ENCODE measurements at places on chromosomes 7 and 10.

GRCh38 chr7:142299237-142299781, 41.5 kb upstream of the PRSS58 start:
- no peak for DNase-seq

DNA sequence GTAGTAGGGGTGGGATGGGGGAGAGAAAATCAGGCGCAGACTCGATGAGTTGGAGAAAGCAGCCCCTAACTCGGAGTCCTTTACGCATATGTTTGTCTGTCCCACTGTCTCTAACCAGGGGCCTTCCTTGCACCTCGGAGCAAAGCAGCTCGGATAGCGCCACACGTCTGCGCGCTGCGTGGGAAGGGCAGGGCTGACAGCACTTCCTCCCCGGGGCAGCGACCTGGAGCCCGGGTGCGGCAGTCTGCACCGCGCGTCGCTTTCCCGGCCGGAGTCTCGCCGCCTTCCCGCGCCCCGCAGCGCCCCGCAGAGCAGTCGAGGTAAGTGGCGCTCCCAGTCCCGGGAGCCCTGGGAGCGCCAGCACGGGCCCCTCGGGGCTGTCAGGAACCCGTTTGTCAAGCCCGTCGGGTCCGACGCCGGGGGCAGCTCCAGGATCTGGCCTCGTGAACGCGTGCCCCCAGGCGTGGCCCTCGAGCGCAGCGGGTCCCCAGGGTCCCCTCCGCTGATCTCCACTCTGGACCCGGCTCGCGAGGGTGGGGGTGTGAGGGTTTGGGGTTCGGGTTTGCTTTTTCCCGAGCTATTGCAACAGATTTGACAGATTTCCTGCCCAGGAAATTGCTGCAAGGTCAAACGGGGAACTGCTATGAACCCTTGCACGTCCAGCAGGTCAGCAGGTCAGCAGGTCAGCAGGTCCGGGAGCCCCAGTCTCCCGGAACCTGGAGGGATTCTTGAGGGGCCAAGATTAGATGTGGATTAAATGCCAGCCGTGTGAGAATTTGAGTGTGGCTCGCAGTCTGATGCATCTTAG, 597 bp downstream of the APBB1IP start:
- DNase-seq: peak; percentile 72

DNA sequence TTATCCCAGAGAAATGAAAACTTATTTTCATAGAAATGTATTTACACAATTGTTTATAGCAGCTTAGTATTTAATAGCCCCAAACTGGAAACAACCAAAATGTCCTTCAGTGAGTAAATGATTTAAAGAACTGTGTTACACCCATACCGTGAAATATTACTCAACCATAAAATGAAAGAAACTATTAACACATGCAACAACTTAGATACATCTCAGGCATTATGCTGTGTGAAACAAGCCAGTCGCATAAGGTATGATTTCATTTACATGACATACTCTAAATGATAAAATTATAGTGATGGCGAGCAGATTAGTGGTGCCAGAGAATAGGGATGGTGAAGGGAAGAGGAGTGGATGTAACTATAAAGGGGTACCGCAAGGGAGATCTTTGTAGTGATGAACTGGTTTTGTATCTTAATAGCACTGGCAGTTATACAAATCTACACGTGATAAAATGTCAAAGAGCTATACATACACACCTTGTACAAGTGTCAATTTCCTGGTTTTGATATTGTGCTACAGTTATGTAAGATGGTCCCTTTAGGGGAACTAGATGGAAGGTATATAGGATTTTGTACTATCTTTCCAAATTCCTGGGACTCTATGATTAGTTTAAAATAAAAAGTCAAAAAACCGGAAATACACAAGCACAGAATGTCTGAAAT, 40.5 kb downstream of the MACC1 start:
- no peak for DNase-seq

- DNase-seq: no peak
Observed at GRCh38 chr10:132832186-132832969, 46.4 kb upstream of the NKX6-2 start.

DNA sequence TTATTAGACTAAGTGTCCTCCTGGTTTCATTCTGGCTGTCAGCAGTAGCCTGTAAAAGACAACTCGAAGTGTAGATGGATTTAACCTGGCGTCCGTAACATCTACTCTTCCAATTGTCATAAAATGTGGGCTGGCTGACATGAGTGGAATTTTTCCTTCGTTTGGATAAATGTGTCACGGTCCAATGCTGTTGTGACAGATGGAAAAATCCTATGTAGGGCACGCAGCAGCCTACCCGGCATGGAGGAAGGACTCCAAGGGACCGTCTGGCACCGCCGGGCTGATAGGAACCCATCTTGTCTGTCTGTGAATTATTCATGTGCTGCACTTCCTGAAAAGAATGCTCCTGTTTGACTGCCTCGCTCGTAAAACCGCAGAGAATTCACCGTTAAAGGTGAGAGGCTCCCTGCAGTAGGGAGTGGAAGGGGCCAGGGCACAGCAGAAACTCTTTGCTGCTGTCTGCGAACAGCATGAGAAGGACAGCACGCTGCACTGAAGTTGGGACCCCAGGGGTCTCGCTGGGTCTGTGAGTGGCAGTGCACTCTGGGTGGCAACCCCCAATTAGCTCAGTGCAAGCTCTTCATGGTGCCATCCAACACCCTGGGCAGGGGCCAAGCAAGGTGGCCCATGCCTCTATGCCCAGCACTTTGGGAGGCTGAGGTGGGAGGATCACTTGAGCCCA, 1.6 kb upstream of the ORAI2 start:
- DNase-seq: no peak

DNA sequence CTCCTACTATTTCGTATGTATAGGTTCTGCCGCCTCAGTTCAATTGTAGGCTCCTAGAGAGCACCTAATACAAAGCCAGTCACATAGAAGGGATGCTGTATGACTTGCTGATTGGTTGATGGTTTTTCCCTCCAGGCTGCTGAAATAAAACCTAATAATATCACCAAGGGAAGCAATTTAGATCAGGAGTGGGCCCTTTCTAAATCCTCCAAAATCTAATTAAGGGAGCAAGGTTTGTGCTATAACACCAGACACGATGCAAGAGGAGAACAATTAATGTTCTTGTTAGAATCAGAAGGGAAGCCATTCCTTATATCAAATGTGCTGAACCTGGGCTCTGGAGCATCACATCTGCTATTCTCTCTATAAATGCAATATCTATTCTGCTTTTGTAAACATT, 42.0 kb upstream of the SLC13A1 start:
- DNase-seq: no peak

- DNase-seq: no peak
Observed at GRCh38 chr10:63573068-63573697, 52.0 kb downstream of the REEP3 start.

DNA sequence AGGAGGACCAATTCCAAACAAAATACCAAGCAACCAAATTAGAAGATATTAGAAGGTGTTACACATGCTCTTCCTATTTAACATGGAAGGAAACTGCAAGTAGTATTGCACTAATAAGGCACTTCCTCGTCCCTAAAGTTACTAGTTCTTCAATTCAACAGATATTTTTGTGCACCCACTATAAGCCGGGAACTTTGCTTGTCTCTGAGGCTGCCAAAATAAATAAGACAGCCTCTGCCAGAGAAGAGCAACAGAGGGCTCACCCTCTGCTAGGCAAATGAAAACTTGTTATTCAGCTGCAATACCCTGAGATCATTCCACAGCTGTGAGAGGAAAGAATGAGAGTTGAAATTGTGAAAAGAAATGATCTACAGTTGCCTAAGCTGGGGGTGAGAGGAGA, 37.4 kb upstream of the GSAP start:
- no peak for DNase-seq

DNA sequence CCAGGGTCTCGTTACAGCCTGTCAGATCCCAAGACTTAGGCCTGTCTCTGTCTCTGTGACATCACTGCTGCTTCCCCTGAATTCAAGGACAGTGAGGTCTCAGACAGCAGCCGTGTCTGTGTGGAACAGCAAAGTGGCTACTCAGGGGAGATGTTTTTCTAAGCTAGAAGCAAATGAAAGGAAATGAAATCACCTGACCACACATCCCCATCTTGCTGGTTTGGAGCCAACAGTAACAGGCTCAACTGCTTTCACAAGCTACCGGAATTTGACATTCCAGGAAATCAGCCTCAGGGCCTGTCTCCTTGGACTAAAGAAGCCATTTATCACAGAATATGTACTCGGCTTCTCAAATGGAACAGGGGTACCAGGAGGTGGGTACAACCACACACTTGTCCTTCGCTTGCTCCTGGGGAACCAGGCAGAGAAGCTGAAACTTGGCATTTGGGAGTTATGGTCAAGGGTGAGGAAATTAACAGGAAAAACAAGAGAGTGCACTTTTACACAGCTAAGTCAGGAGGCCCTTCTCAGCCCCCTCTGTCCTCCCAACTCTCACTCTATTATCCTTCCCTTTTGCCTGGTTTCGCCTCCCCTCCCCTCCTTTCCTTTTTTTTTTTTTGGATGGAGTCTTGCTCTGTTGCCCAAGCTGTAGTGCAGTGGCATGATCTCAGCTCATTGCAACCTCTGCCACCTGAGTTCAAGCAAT, 73.2 kb downstream of the SPDYE5 start:
- no peak for DNase-seq

GRCh38 chr10:30534465-30535144, 94.9 kb downstream of the LYZL2 start:
- DNase-seq: peak; percentile 64

DNA sequence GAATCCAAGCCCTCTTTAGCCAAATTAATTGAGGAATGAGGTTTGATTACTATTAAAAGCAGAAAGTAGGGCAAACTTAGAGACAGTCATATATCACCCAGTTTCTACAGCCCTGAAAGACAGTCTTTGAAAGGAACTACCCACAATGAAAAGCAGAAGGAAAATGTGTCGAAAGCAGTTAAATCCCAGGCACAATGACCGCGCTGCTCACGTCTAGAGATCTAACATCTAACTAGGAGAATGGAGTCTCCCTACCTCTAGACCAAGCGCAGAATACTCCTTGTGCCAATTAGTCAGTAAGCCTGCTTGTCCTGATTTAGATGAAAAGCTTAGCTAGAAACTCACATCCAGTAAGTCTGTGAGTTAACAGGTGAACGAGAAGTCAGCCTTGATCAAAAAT, 350.0 kb downstream of the FGFR2 start:
- no peak for DNase-seq

DNA sequence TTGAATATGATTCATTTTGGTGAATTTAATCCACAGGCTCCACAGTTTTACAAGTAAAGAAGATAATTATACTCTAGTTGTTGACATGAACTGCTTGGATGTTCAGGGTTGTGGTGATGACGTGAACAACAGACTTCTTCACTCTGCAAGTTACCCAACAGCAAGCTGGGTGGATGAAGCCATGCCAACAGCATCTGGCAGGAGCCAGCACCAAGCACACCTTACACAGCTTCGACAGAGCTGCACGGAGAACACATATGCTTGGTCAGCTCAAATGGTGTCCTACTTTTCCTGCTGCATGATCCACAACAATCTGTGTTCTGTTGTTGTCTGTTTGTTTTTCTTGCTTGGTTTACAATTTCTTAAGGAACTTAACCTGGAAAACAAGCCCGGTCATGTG, 9.8 kb downstream of the NOD1 start:
- no peak for DNase-seq

GRCh38 chr7:79185605-79186004, 267.9 kb downstream of the MAGI2 start:
- no peak for DNase-seq

DNA sequence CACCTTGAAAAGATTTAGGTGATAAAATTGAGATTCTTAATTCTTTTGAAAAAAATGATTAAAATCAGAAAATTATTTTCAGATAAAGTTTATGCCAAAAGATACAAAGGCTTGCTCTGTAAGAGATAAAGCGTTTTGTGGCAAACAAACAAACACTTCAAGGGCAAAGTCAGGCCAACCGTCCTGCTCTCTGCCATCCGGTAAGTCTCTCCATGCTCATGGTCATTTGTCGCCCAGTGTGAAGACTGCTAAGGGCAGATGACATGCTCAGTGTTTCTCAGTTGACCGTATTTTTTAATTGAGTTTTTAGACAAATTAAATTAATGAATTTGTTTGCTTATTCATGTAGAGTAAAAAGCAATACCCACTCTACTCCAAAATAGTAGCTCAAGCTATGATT, 60.0 kb downstream of the PTPRE start:
- no peak for DNase-seq

- DNase-seq: no peak
Observed at GRCh38 chr7:76346778-76347177, 12.0 kb downstream of the YWHAG start.

- no peak for DNase-seq
Observed at GRCh38 chr10:6885284-6885683, 305.2 kb upstream of the PRKCQ start.

GRCh38 chr7:140074780-140075179, 12.0 kb upstream of the PARP12 start:
- DNase-seq: no peak

GRCh38 chr7:69946901-69947300, 348.6 kb downstream of the AUTS2 start:
- no peak for DNase-seq

- no peak for DNase-seq
Observed at GRCh38 chr10:35215107-35215506, 88.5 kb downstream of the CREM start.

DNA sequence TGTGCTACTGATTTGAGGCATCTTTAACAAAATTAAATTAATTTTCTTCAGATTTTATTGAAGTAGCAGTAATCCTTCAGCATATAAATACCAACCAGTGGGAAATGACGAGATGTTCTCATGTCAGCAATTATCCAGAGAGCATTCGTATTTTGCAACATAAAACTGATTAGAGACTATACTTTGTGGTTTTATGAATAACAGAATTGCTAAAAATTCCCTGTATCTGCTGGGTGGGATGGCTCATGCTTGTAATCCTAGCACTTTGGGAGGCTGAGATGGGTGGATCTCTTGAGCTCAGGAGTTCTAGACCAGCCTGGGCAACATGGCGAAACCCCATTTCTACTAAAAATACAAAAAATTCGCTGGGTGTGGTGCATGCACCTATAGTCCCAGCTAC, 56.9 kb downstream of the ATAD1 start:
- DNase-seq: no peak

- no peak for DNase-seq
Observed at GRCh38 chr10:121854809-121855445, 72.9 kb downstream of the ATE1 start.

- no peak for DNase-seq
Observed at GRCh38 chr10:86261941-86262687, 104.5 kb downstream of the GRID1 start.

DNA sequence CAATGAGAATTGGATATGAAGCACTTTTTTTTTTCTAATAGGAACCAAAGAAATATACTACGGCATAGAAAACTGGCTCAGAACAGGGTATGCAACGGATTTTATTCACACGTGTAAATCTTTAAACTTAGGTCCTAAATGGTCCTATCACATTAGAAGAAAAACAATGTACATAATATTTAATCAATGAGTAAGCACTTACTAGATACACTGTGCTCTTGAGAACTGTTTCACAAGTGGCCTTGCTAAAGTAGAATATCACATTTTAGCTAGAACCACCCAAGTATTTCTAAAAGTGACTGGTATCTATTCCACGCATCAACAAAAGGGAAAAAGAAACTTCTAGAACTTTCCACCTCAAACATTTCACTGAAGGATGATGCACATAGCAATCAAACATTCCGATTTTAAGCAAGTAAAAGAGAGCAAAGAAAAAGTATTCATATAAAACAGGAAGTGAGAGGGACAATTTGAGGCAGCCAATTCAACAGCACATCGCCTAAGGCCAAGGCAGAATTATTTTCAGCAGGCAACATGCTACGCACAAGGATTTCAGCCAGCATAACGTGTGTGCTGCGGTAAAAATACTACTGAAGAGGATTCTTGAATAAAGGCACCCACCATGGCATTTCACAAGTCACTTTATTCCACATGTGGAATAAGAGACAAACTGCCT, 55.8 kb downstream of the PARD3 start:
- DNase-seq: no peak

GRCh38 chr10:78899098-78899754, 169.5 kb upstream of the ZMIZ1 start:
- DNase-seq: no peak

All from activated CD4-positive, CD25-positive, alpha-beta regulatory T cell treated with anti-CD3 and anti-CD28 coated beads, Interleukin-2, amount 50 U/mL, for 72 hours (primary cell).